ENCODE measurements at places on chromosomes 1 and 21. TPM values are rescaled to one million over a fixed set of nuclear protein-coding genes. Genes with fewer than 3 reads are reported as not detected.

The PCP4 gene
- not detected for total RNA-seq

- no peak overlapping the region for H3K27ac ChIP-seq
- DNase-seq, result no peak
- peaks cover 19% of the 10 kb centered on the region for H3K36me3 ChIP-seq
- no peaks in the 10 kb centered on the region for H3K4me1 ChIP-seq
- no peak overlapping the region for H3K4me3 ChIP-seq
Measured at GRCh38 chr1:243291292-243291691, 35.5 kb downstream of the SDCCAG8 start.

DNA sequence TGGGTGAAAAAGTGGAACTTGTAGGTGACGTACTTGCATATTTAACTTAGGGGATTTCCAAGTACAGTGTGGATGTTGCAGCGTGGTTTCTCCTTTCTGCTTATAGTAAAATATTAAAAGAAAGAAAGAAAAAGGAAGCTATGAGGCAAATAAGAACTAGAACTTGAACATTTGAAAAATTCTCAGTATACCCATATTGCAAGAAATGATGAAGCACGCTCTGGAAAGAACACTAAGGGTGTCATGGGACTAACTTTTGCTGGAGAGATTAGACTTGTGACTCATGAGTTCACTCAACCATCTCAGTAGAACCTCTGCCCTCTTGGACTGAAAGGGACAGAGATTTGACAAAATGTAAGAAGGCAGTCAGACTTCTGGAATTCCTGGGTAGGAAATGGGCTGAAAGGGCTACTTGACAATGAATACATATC lies 704.5 kb upstream of the ADGRL4 start:
- no peaks in the 10 kb centered on the region for H3K27me3 ChIP-seq
- DNase-seq, result no peak
- H3K27ac ChIP-seq, result no peak overlapping the region
- H3K4me3 ChIP-seq, result no peak overlapping the region
- no peaks in the 10 kb centered on the region for H3K4me1 ChIP-seq

The DDX20 gene
- 27.2 TPM for total RNA-seq

GRCh38 chr1:107842241-107842640 lies 122.7 kb downstream of the VAV3 start:
- no peak overlapping the region for H3K4me3 ChIP-seq
- no peak overlapping the region for H3K27ac ChIP-seq
- DNase-seq, result no peak

DNA sequence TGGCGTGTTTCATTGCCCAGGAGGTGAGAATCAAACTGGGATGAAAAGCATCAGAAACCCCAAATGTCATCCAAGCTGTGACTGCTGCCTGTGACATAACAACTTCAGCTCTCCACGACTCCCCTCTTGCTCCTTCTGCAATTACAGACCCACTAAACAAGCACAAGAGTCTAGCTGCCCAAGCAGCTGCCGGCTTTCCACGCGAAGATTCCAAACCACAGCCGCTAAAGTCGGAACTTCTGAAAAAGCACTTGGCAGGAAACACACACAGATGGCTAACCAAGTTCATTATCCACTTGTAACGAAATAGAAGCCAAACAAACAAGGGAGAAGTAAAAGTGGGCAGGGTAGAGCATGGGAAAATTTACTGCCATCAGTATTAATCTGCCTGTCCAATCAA lies 198.1 kb downstream of the SLC35F3 start:
- H3K27ac ChIP-seq, result no peak overlapping the region
- no peaks in the 10 kb centered on the region for H3K4me1 ChIP-seq
- no peak for DNase-seq
- H3K4me3 ChIP-seq, result no peak overlapping the region

GRCh38 chr1:91818713-91818975 lies 67.3 kb downstream of the TGFBR3 start:
- H3K4me1 ChIP-seq, result peaks cover 6% of the 10 kb centered on the region
- no peak for DNase-seq
- no peak overlapping the region for H3K4me3 ChIP-seq
- no peak overlapping the region for H3K27ac ChIP-seq
- H3K36me3 ChIP-seq, result no peaks in the 10 kb centered on the region
- no peaks in the 10 kb centered on the region for H3K27me3 ChIP-seq

DNA sequence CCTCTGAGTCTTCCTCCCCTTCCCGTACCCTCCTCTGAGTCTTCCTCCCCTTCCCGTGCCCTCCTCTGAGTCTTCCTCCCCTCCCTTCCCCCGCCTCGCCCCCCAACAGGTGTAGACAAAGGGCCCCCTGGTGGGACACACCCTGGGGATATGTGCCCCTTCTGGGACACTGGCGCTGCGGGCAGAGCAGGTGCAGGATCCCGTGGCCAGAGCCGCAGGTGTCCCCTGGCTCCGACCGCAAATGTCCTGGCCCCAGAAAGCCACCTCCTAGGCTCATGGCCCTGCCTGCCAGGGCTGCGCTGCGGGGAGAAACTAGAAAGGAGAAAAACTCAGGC lies 51.5 kb upstream of the ARHGEF16 start:
- no peaks in the 10 kb centered on the region for H3K36me3 ChIP-seq
- no peak overlapping the region for H3K27ac ChIP-seq
- no peak for DNase-seq
- H3K4me1 ChIP-seq, result no peaks in the 10 kb centered on the region
- H3K27me3 ChIP-seq, result no peaks in the 10 kb centered on the region

DNA sequence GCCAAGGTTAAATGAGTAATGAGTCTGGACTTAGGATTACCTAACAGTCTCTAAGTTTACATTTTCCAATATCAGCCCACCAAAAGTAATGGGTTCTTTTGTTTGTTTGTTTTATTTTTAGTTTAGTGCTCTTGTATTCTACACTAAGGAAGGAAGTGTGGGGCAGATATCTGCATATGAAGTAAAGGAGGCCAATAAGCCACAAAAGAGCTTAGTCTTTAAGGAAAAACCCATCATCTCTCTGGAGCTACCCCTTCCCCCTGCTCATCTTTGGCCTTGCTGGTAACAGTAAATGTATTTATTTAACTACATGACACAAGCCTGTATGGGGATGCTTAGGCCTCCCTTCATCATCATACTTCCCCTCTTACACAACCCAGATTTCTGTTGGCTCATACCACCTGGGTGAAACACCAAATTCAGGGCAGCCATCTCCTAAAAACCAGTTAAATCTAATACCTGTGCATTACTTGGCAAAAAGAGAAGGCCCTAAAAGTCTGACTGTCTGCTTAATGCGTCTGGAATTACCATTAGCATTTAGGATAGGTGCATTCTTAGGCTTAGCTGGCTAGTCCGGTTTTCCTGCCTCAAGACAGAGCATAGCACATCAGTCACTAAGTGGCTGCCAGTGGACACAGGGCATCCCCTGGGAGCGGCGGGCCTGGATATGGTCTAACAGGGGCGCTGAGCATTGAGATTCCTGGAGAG lies 96.8 kb upstream of the ADGRL2 start:
- no peak overlapping the region for H3K27ac ChIP-seq
- no peaks in the 10 kb centered on the region for H3K36me3 ChIP-seq
- H3K4me1 ChIP-seq, result no peaks in the 10 kb centered on the region
- H3K27me3 ChIP-seq, result no peaks in the 10 kb centered on the region
- DNase-seq, result no peak
- no peak overlapping the region for H3K4me3 ChIP-seq

DNA sequence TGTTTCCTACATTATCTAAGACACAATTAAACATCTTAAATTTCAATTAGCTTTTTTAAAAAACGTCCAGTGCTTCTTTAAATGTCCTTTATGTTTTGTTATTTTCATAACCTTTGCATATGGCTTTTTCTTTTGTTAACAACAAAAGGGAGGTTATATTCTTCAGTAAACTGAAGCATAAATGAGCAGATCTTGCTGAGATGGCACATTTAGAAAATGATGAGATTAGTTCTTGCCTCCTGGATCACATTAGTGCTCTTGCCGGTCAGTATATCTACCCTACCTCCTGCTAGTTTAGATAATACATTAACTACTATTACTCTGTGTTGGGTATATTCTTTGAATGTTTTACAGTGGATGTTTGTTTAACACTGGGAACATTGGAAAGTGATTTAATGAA lies 126.1 kb downstream of the DISP1 start:
- H3K27me3 ChIP-seq, result no peaks in the 10 kb centered on the region
- H3K4me3 ChIP-seq, result no peak overlapping the region
- no peaks in the 10 kb centered on the region for H3K4me1 ChIP-seq
- DNase-seq, result no peak

The DCDC2B gene
- total RNA-seq, result not detected

GRCh38 chr1:17412093-17412870 lies 27.2 kb downstream of the RCC2 start:
- DNase-seq, result no peak
- no peaks in the 10 kb centered on the region for H3K4me1 ChIP-seq
- H3K36me3 ChIP-seq, result peaks cover 90% of the 10 kb centered on the region

- no peak for DNase-seq
- no peaks in the 10 kb centered on the region for H3K4me1 ChIP-seq
- no peaks in the 10 kb centered on the region for H3K36me3 ChIP-seq
- no peaks in the 10 kb centered on the region for H3K27me3 ChIP-seq
- H3K4me3 ChIP-seq, result no peak overlapping the region
Measured at GRCh38 chr1:2987773-2988172, 33.5 kb upstream of the ACTRT2 start.

DNA sequence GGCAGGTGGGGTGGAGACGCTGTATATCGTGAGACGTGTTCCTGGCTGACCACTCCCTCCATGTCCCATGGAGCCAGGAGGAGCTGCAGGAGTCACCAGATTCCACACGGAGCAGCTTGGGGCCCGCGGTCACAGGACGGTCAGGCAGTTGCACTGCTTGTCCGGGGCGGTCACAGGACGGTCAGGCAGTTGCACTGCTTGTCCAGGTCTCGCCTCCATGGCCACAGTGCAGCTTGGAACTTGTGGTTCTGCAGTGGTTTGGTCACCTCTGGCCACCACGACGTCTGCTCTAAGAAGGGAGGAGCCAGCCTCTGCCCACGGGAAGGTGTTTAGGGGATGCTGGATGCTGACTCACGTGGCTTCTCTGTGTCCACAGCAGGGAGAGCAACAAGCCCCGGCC lies 33.0 kb downstream of the SLX9 start:
- H3K27me3 ChIP-seq, result no peaks in the 10 kb centered on the region
- no peak for DNase-seq
- no peak overlapping the region for H3K27ac ChIP-seq
- peaks cover 13% of the 10 kb centered on the region for H3K4me1 ChIP-seq
- H3K36me3 ChIP-seq, result peaks cover 36% of the 10 kb centered on the region
- H3K4me3 ChIP-seq, result no peak overlapping the region

The CYP4X1 gene
- total RNA-seq, result not detected

- peaks cover 11% of the 10 kb centered on the region for H3K4me1 ChIP-seq
- DNase-seq, result no peak
- H3K4me3 ChIP-seq, result no peak overlapping the region
- H3K27me3 ChIP-seq, result no peaks in the 10 kb centered on the region
Measured at GRCh38 chr1:154620751-154621150, 12.8 kb upstream of the ADAR start.

DNA sequence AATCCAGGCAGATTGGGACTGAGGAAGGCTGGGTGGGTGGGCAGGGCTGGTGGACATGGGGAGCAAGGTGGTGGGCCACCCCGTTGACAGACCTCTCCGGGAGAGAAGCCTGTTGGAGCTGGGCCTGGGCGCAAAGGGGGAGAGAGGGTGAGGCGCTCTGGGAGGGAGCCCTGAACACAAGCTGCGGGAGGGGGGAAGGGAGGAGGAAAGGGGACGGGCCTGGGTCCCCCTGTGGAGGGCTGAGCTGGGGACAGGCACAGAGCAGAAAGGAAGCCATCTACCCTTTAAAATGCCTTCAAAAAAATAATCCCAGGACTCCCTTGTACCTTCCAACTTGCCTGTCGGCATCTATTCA lies 161.8 kb downstream of the PSMG1 start:
- H3K27me3 ChIP-seq, result no peaks in the 10 kb centered on the region
- peaks cover 2% of the 10 kb centered on the region for H3K4me1 ChIP-seq
- no peak overlapping the region for H3K27ac ChIP-seq
- DNase-seq, result no peak

GRCh38 chr1:4422504-4423289 lies 231.7 kb upstream of the AJAP1 start:
- peaks cover 6% of the 10 kb centered on the region for H3K27me3 ChIP-seq
- H3K27ac ChIP-seq, result no peak overlapping the region
- no peak for DNase-seq
- no peaks in the 10 kb centered on the region for H3K4me1 ChIP-seq
- H3K36me3 ChIP-seq, result no peaks in the 10 kb centered on the region
- no peak overlapping the region for H3K4me3 ChIP-seq

DNA sequence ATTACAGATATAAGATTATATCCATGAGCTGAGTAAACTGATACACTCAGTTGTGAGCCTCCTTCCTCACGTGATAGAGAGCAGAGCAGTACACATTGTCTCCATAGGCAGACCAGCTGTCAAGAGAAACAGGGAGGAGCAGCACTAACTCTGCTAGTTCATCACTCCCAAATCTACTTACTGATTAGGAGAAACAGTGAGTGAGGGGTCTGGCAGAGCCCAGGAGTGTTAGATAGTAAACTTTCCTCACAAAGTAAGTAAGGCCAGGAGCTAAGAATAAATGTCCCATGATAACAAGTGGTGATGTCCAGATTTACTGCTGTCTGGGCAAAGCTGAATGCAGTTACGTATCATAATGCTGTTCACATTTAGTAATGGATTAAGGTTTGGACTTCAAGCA lies 168.6 kb upstream of the KCNK2 start:
- H3K4me1 ChIP-seq, result no peaks in the 10 kb centered on the region
- H3K4me3 ChIP-seq, result no peak overlapping the region
- no peak for DNase-seq
- no peaks in the 10 kb centered on the region for H3K36me3 ChIP-seq
- H3K27me3 ChIP-seq, result no peaks in the 10 kb centered on the region
- no peak overlapping the region for H3K27ac ChIP-seq

Measured in CD4-positive, alpha-beta T cell (primary cell).